ENCODE measurements at places on chromosomes 16 and 17.

GRCh38 chr16:27531826-27532800 lies 17.6 kb downstream of the GTF3C1 start:
- DNase-seq = no peak

- DNase-seq = no peak
Observed at GRCh38 chr17:60231691-60232090, 81.9 kb downstream of the CA4 start.

GRCh38 chr17:36687736-36688135 lies 86.4 kb downstream of the MRM1 start:
- no peak for DNase-seq

DNA sequence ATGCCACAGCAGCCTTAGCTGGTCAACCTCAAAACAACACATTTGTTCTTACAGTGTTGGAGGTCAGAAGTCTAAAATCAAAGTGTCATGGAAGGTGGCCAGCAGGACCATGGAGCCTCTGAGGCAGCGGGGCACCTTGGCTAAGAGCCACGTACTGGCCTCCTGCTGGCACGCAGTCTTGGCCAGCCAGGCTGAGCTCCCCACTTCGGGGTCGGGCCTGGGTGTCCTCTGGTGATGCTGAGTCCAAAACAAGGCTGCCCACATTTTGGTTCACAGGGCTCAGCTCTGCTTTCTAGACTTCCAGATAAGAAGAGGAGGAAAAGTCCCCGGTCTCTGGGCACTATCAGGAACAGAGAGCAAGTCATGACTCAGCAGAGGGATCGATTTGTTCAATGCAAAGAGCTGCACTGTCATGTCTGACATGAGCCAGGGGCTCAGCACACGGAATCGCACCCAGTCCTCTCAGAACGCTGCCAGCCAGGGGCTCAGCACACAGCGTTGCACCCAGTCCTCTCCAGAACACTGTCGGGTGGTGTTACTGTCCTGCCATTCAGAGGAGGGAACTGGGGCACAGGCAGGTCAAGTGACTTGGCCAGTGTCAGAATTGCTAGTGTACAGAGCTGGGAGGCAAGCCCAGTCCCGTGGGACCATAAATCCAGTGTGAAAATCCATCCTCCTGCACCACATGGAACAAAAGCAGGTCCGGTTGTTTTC lies 2.5 kb downstream of the LGALS9 start:
- DNase-seq = no peak

DNA sequence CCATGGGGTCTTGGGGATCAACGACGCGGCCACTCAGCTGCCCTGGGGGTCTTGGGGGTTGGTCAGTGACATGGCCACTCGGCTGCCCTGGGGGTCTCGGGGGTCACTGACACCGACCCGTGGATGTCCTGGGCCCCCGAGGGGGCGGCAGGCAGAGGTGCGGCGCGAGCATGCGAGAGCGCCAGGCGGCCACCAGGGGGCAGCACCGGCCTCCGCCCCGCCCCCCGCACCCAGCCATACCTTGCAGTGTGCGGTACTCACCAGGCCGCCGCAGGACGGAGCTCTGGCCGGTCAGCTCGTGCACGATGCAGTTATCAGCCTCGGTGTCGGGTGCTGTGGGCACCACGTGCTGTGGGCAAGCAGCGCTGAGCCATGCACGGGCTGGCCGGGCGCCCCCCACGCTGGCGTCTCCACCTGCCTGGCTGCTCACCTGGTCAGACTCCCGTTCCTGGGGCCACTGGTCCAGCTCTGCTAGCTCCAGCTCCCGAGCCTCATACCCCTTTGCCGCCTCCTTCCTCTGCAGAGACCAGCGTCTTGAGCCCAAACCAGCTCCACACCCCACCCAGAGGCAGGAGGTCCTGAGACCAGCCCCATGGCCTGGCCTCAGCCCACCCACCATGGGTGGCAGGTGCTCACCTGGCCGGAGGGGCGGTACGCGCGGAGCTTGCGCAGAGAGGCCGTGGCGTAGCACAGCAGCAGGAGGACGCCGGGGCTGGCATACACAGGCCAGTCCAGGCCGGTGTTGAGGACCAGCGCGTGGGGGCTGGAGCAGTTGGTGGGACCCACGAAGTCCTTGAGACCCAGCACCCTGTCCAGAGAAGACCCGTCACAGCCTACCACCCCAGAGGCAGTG lies 31.2 kb downstream of the CTU2 start:
- peak; percentile 38 for DNase-seq

DNA sequence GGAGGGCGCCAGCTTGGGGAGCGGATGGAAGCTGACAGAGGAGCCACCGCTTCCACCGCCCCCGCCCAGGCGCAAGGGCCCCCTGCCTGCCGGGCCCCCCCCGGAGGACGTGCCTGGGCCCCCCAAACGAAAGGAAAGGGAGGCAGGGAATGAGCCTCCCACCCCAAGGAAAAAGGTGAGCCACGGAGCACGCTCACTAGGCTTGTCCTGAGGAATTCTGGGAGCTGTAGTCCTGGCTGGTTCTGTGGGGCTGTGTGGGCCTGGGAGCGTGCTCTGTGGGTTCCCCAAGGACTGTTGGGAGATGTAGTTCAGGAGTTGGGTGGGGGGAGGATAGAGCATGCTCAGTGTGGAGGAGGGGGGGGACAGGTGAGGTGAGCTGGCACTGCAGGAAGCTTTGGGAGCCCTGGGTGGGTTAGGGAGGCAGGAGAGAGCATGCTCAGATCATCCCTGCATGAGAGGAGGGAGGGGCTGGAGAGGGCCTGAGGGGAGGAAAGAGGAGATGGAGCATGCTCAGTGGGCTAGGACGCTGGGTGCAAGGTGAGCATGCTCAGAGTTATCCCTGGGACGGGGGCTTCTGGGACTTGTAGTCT lies 4.5 kb downstream of the FBXL19 start:
- peak; percentile 85 for DNase-seq

DNA sequence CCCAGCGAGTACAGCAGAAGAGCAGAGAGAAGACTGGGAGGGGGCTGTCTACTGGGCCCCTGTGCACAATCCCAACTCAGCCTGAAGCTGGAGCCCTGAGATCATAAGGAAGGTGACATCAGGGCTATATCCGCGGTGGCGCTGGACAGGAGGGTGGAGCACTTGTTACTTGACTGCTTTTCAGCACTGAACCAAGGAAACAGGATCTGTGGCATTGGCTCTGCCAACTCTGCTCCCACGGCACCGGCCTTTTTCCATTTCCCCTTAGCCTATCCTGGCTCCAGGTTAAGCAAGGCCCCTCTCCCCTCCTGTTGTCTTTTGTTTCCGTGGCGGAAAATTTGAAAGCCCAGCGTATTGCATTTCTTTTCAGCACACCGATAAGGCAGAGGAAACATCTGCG lies 125.0 kb upstream of the IRX3 start:
- no peak for DNase-seq

- DNase-seq = no peak
Observed at GRCh38 chr16:71564335-71564967, 12.4 kb downstream of the TAT start.

DNA sequence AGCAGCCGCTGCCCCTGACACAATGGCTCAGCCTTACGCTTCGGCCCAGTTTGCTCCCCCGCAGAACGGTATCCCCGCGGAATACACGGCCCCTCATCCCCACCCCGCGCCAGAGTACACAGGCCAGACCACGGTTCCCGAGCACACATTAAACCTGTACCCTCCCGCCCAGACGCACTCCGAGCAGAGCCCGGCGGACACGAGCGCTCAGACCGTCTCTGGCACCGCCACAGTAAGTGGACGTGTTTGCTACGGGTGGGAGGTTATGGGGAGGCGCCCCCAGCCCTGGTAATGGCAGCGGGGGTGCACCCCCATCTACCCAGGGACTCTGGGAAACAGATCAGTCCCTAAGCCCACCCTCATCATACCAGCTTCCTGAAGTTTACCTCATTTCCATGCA lies 185.5 kb downstream of the RBFOX1 start:
- DNase-seq = no peak

- no peak for DNase-seq
Observed at GRCh38 chr16:74623214-74623838, 16.4 kb upstream of the GLG1 start.

DNA sequence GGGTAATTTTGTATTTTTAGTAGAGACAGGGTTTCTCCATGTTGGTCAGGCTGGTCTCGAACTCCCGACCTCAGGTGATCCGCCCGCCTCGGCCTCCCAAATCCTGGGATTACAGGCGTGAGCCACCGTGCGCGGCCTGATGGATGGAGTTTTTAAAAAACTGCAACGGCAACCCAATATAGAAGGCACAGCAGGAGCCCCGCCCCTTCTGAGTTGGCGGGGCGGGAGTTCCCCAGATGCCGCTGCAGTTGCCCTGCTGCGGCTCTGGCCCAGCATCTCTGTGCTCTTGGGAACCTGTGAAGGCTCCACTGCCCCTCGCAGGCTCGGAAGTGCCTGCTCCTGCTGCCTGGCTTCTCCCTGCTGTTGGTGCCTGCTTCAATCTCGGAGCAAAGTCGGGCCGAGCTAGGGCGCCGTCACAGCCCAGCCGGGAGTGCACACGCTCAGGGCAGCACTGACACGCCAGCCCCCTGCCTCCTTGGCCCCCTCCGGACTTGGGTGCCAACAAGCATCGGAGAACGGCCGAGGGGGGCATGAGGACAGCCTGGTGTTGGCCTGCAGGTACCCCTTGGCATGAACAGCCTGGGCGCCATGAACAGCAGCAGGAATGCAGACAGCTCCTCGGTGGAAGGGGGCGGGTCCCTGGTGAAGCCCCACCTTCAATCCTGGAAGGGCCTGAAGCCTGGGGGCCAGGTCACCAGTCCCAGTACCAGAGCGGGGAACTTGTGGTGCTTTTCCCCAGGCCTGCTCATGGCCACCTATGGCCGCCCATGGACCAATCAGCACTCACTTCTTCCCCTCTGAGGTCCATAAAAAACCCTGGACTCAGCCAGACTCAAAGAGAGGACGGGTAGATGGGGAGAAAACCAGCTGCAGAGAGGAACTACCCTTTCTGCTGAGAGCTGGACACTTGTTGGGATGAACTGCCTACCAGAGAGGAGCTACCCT lies 2.3 kb upstream of the NT5M start:
- DNase-seq = no peak

DNA sequence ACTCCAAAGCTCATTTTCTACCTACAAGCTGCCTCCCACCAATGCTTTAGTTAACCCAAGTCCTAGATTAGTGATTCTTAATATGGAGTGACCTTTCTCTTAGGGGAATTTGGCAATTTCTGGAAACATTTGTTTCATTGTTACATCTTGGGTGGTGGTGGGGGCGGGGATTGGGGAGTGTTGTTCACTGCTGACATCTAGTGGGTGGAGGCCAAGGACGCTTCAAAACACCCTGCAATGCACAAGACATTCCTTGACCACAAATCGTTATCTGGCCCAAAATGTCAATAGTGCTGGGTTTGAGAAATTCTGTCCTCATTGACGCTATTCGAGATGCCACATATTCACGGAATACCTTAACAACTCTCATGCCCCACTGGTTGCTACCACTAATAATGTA lies 282.9 kb downstream of the RBFOX1 start:
- DNase-seq = no peak

- peak; percentile 85 for DNase-seq
Observed at GRCh38 chr16:19382887-19383816, 34.5 kb upstream of the TMC5 start.

DNA sequence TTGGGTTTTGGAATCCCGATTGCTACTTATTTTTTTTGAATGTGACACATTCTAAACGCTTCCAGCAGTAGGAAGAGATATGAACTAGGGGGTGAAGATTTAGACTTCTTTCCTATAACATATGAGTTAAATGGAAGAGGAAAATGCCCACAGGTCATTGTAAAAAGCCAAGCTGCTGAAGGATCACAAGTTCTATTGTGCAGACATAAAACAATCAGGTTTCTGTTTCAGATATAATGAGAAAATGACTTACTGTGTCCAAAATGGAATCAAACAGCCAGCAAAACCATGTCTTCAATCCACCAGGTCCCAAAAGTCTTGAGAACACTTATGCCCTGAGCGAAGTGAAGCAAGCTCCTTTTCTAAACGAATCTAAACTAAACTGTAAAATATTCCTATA lies 157.0 kb upstream of the SOX9 start:
- DNase-seq = no peak

DNA sequence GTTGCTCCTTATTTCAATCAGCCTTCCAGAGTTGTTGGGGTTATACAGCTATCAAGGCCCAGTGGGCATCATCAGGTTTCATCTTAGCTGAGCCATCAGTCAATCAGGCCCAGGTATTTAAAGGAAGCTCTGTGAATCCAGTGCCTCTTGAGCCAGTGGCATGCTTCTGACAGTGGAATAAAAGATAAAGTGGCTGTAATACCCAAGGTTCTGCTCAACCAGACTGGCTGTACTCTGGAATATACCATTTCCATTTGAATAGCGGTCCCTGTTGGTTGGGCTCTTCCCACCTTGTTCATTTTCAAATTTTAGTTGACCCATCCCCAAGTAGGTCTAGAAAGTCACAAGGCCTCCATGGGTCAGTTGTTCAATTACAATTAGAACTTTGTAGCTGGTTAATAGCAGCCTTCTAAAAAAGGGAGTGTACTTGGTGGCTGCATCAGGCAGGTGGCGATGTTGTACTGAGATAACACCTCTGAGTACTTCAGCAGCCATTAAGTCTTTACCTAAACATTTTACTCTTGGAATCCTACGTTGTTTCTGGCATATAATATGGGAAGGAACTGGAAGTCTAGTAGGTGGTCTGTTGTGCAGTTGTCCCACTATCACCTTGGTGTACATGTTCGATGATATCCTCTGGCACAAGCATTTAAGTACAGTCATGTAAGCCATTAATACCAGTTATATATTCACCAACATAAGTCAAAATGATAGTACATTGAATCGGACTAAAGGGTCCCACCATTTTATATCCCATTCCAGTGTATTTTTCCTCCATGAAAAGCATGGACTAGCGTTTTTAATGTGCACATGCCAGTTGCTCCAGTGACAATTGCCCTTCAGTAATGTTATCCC lies 294.1 kb downstream of the BCAS3 start:
- no peak for DNase-seq

- DNase-seq = no peak
Observed at GRCh38 chr17:17542906-17543635, 46.9 kb upstream of the RASD1 start.

Data from DMS79 (cell line).